SJSA1 (cell line): ENCODE measurements at places on chromosomes 11 and 22. TPM values are rescaled to one million over a fixed set of nuclear protein-coding genes. Genes with fewer than 3 reads are reported as not detected.

Gene GDPD4
- not detected in 2 replicates for total RNA-seq

DNA sequence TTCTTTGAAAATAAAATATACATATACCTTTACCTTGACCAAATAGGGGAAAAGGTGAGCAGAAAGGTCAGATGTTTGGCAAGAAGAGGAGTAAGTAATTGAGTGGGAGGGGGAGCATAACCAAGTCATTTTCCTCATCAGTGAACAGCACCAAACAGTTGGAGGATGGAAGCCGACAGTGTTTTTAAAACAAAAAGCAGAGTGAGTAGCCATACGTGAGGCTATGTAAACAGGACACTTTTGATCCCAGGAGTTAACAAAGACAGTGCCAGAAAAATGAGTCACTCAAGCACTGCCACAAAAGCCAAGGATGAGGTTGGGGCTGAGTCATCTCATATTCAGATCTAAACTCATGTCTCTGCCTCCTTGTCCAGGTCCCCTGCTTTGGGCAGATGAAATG, 734.7 kb downstream of the KCNA4 start:
- DNase-seq, result peak; percentile 87

Gene OR2AT4
- total RNA-seq, result not detected in 2 replicates

DNA sequence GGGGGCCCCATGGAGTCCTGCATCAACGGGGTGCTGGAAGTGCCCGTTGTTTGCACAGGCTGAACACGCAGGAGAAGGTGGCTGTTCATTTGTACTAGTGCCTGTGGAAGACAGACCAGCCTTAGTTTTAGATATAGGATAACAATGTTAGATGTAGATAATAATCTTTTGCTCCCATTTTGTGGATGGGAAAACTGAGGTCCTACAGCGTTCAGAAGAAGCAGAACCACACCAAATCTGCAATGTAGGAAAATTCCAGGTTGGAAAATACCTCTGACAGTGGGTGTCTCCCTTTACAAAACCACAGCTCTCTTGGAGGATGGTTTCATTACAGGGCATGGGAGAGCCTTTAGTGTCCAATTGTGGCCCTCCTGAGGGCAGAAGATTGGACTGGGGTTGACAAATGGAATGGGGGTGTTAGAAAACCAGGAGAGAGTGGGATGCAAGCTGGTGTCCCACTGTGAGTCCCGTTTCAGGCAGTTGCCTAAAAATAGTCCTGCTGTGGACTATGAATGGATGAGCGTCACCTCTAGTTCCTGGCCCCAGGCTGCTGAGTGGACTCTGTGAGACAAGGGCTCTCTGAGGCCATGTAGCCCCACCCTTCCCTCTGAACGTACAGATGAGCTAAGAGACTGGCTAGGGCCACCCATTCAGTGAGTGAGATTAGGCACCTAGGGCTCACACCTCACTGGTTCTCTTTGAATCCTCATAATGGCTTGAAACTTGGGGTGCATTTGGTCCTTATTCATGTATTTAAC, 508.8 kb downstream of the MN1 start:
- no peak for DNase-seq

Gene TLCD5
- 2.6 and 4.6 TPM in 2 replicates for total RNA-seq

Gene LRP4
- total RNA-seq, result 0.28 and 0.32 TPM in 2 replicates

- no peak for DNase-seq
Observed at GRCh38 chr11:108670451-108670850, 5.6 kb downstream of the DDX10 start.

Gene TRIM48
- not detected in 2 replicates for total RNA-seq

DNA sequence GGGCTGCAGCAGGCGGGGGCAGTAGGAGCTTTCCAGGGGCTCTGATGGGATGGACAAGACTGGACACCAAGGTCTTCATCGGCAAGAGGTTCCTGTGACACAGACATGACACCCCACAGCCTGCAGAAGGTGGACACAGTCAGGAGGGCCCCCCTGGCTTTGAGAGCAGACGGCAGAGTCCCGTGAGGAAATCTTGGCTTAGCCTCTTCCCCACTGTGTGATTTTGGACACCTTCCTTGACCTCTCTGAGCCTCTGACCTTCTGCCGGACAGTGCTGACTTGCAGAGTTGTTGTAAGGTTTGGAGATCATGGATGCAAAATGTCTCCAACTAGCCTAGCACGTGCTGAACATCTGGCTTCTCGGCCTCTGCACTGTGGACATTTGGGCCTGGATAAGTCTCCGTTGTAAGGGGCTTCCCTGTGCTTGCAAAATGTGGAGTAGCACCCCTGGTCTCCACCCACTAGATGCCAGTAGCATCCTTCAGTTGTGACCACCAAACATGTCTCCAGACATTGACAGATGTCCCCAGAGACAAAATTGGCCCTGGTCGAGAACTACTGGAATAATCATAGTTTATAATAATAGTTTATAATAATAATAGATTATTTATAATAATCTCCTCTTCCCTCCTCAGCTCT, 54.6 kb downstream of the MCM5 start:
- no peak for DNase-seq

Gene TIMM8B
- total RNA-seq, result 36.3 and 40.8 TPM in 2 replicates

- no peak for DNase-seq
Observed at GRCh38 chr11:26778000-26778757, 56.3 kb upstream of the SLC5A12 start.

- DNase-seq, result no peak
Observed at GRCh38 chr22:44390613-44390970, 77.8 kb upstream of the SHISAL1 start.

GRCh38 chr11:127073621-127074020, 73.1 kb upstream of the KIRREL3 start:
- no peak for DNase-seq

Gene OR2AG1
- total RNA-seq, result not detected in 2 replicates

GRCh38 chr11:68992743-68993255, 12.0 kb upstream of the MRGPRD start:
- DNase-seq, result no peak

Gene WNT11
- not detected in 2 replicates for total RNA-seq

- DNase-seq, result no peak
Observed at GRCh38 chr11:73396985-73397384, 20.8 kb downstream of the RELT start.

GRCh38 chr22:50114221-50115021, 24.6 kb downstream of the MOV10L1 start:
- DNase-seq, result peak; percentile 88

DNA sequence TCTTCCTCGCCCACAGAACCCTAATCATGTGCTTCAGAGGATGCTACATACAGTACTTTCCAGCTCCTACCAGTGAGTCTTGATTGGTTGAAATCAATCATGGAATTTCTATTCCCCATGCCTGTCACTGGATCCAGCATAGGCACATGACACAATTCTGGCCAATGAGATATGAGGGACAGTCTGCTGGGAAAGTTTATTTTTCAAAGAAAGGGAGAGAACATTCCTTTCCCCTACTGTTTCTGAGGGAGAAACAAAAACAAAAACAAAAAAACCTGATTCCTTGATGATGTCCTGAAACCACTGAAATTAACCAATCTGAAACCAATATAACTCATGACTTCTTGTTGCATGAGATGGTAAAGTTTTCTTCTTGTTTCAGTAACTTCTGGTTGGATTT, 3.3 kb upstream of the RCN1 start:
- DNase-seq, result no peak

DNA sequence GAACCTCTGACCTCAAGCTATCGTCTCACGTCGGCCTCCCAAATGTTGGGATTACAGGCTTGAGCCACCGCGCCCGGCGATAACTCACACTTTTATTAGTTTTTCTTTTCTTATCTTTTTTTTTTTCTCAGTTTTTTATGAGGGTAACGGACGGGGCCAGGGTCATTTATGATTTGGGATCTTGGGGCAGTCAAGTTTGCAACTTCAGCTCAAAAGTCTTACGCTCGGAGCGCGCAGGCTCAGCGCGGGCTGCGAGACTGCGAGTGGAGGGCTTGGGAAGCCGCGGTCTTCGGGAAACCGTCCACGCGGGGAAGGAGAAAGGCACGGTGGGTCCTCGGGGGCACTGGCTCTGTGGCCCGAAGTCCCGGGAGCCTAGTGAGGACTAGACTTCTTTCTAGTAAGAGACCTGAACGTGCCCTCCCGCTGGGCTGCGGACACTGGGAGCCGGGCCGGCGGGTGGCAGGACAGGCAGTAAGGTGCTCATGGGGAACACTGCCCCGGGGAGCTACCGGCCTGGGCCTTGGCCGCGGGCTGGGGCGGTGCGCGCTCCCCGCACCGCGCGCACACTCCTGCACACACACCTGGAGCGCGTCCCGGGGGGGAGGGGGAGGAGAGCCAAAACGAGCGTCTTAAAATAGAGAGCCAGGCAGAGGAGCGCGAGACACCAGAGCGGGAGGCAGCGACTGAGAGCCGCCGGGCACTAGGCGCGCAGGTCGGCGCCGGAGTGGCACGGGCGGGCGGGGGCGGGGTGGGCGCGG, 476 bp upstream of the BARX2 start:
- no peak for DNase-seq

DNA sequence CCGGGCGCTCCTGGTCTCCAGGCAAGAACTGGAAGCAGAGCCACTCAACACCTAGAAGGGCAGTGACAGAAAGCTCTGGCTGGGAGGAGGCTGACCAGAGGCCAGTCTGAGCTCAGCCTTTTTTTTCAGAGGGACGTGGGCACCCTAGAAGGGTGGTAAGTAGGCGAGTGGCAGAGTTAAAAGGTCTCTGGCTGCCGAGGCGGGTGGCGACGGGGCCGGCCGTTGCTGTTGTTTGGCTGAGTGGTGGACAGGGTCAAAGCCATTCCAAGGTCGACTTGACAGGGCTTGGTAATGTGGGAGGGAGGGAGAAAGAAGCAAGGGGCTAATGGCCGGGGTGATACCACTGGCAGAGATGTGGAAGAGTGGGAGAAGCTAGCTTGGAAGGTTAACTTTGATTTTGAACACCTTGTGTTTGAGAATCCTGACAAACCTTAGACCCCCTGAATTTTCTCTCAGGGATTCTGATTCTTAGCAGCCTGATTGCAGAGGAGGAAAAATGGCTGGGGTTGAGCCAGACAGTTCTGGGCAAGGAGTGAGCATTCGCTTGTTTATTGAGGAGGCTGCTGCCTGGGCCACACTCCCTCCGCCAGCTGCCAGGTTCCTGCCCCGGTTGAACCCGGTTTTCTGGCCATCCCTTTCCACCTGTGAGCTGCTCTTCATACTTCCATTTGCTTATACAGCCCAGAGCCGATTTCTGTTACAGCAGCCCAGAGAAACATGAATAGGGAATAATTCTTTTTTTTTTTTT, 868 bp upstream of the SYCE3 start:
- no peak for DNase-seq

GRCh38 chr11:107472966-107473365, 15.3 kb upstream of the CWF19L2 start:
- DNase-seq, result no peak

- DNase-seq, result no peak
Observed at GRCh38 chr11:77967753-77968152, 26.7 kb downstream of the INTS4 start.

DNA sequence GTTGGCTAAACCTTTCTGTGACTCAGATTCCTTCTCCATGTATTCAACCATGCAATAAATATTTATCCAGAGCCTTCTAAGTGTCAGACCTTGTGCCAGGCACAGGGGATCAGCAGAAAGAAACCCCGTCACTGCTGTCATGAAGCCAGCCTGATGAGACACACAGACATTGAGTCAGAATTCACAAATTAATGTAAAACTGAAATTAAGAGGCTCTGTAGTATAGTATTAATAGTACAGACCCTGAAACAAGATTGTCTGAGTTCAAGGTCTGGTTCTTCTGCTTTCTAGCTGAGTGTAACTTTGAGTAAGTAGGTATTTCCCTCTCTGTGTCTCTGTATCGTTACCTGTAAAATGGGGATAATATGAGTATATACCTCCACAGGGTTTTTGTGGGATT, 46.9 kb downstream of the ME3 start:
- DNase-seq, result no peak

GRCh38 chr22:22348127-22348814, 103.7 kb downstream of the VPREB1 start:
- no peak for DNase-seq

DNA sequence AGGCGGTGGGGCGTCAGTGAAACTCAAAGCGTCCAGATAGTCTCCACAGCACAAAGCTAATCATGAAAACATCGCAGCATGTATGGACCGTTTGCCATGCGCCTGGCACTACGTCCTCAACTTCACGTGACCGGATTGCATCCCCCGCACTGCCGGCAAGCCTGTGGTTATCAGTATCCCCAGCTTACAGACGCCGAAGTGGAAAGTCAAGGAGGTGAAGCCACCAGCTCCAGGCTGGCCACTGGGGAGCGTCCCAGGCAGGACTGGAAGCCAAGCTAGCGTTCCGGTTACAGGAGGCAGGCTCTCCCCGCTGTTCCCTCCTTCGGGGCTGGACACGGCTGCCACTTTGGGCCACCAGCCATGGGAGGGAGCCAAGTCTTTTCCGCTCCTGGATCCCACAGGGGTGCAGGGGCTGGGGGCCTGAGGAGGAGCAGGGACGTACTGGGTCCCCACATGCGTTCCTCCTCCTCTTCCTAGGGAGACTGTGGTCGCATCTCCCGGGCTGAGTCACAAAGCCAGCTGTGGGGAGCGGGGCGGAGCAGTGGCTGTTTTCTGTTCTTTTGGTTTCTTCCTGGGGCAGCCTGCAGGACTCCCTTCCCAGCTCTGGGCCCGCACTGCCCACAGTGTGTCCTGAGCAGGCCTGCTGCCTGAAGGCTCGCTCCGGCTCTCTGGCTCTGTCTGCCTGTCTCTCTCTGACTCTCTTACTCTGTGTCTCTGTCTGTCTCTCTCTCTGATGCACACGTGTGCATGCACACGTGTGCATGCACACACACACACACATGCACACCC, 4.3 kb upstream of the OSBPL5 start:
- peak; percentile 82 for DNase-seq

DNA sequence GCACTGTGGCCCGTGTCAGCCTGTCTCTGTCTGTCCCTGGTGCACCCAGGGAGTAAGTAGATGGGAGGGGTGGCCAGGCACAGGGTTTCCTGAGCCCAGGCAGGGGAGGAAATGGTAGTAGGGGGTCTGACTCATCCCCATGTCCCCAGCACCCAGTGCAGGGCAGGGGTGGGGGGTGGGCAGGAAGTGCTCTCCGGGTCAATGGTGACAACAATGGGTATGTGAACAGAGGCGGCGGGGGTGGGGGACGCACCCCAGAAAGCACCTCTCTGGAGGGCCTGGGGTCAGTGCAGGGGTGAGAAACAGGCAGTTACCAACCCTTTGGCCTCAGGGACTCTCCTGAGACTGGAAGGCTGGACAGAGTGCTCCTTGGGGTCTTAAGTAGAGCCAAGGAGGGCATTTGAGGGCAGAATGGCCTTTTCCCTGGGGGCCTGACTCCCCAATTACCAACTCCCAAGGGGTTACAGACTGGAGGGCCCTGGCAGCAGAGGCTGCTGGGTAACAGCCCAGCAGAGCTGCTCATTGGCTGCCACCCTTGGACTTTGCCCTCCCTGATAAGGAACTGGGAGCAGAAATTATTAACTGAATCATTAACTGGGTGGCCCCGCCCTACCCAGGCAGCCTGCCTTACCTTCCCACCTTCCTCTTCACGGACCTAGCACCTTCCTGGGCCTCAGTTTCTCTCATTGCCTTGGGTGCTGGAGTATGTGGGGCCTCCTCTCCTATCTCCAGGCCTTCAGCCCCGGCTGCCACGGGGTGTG, 4.2 kb downstream of the MYRF start:
- DNase-seq, result peak; percentile 63

DNA sequence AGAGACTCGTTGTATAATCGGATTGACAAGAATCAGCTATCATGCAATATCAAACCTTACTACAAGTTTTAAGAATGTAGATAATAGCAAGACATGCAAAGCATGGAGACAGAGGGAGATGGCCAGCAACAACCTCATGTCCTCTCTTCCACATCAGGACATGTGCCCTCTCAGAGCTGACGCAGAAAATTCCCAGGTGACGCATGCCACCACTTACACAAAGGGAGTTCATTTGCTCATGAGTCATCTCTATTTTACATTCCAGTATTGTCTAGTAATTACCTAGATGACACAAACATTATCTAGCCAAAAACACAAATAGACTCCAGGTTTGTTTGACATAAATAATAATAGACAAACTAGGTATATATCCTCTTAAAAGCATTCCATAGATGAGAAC, 38.1 kb upstream of the OPCML start:
- no peak for DNase-seq
